ENCODE measurements at places on chromosomes 6 and 20.

DNA sequence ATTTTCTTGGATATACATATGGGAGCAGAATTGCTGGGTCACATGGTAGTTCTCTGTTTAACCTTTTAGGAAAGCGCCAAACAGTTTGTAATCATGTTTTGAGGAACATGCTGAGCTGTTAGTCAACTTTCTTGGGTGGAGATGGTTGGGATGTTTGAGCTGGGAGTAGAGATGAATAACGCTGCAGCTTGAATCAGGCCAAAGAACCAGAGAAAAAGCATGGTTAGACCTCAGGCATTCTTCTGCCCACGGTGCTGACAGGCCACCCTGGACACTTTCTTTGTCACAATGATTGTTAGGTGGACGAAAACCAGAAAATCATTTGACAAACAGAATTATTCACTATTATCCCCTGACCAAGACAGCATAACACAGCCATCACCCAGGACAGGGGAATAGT, 66.8 kb downstream of the PRDM1 start:
- no peak for DNase-seq

- no peak for DNase-seq
These were observed 45.9 kb upstream of the PXDC1 start for GRCh38 chr6:3797231-3798054.

DNA sequence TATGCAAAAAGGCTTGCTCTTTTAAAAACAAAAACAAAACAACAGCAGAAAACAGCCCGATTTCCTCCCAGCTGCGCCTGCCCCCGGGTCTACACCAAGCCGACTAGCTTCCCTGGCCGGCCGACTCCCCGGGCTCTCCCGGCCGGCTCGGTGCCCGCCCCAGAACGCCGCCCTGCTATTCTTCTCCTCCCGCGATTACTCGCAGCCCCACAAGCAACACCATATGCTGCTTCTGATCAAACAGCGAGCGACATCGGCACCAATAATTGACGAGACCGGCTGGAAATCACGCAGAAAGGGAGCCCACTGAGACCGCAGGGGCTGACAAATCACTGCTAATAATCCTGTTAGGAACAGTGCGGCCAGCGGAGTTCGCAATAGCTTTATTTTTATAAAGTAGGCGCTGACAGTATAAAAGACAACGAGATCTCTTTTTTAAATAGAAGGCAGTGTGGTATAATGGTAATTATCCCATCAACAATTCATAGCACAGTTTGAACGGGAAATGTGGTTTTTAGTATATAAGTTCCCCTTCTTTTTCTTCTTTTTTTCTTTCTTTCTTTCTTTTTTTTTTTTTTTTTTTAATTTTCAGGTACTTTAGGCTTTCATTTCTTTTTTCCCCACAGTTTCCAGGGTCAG, 3.3 kb downstream of the SIM1 start:
- DNase-seq = no peak

DNA sequence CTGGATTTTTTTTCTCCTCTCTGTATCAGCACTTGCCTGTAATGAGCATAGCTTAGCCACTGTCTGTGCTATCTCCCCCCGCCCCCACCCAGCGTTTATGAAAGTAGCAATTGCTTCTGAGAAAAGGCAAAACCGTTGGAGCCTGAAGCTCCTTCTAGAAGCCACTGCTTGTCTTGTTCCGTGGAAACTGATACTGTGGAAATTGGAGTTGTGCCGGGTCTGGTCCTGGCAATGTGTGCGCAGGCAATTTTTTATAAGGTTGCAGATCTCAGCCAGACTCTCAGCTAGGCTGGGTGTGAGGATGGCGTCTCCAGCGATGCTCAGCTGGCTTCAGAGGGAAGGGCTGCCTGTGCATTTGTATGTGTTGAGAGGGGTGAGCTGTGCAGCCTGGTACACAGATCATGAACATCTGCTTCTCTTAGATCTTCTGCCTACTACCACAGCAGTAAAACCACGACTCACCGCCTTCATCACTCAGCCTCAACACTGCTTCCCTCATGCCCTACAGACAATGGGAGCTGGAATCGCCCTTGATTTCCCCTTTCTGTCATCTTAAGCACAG, 72.4 kb upstream of the GTSF1L start:
- DNase-seq = no peak

DNA sequence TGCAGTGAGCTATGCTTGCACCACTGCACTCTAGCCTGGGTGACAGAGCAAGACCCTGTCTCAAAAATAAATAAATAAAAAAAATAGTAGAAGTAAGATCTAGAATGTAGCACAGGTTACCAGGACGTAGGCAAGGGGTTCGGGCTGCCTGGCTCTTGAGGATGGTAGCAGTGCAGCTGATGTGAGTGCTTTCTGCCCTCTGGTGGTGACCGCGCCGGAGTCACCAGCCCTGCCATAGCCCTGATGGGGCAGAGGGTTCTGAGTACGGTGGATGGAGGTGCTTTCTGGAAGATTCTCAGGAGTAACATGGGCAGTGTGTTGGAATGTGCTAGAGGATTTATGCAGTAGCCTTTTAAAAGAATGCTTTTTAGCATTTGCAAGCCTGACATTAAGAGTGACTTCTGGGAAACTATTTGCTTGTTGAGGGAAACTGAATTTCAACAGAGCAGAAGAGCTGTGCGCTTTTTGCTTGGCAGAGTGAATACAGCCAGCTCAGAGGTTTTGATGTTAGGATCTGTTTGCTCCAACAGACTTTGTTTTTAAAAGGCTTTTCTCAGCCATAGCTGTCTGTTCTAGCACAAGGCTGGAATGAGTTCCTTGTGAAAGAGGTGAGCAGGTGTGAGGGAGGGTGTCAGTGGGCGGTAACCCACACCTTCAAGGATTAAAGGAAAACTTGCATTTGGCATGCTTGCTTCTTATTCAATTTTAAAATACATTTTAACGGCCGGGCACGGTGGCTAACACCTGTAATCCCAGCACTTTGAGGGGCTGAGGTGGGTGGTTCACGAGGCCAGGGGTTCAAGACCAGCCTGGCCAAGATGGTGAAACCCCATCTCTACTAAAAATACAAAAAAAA, 65.9 kb downstream of the PTPN1 start:
- DNase-seq = no peak

DNA sequence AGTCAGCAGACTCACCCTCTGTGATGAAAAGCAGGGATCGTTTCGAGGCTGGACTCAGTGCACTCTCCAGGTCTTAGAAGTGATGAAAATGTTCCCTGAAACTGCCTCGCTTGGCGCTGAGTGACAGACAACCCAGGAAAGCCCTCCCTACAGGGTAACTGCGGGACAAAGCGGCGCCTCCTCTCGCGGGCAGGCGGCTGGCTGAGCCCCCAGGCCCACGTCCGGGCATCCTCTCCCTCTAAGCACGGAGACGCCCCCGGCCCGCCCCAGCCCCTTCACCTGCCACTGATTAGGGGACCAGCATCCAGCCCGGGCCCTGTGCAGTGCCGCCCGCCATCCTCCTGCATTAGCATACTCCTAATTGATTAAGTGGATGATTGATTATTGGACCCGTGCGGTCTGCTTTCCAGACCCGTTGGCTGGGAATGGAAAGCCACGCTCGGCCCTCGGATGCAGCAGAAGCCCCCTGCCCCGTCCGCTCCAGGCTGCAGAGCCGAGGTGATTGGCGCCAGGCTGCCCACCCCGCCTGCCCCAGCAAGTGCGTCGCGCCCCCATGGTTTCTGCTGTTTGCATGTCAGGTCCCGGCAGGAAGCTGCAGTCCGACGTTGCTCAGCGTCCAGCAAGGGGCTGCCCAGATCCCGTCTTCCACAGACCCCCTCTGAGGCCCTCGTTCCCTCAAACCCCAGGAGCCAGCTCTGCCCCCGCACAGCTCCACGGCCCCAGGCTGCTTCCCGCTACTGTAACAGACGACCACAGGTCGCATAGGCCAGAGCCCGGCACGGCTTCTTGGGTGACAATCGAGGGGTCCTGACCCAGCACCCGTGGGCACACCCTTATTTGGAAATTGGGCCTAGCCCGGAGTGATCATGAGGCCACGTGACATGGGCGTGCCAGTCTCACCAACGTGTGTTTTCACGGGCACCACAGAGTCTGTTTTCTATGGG, 131.6 kb downstream of the DLL1 start:
- no peak for DNase-seq

GRCh38 chr6:137471986-137472385, 22.2 kb downstream of the OLIG3 start:
- DNase-seq = no peak

DNA sequence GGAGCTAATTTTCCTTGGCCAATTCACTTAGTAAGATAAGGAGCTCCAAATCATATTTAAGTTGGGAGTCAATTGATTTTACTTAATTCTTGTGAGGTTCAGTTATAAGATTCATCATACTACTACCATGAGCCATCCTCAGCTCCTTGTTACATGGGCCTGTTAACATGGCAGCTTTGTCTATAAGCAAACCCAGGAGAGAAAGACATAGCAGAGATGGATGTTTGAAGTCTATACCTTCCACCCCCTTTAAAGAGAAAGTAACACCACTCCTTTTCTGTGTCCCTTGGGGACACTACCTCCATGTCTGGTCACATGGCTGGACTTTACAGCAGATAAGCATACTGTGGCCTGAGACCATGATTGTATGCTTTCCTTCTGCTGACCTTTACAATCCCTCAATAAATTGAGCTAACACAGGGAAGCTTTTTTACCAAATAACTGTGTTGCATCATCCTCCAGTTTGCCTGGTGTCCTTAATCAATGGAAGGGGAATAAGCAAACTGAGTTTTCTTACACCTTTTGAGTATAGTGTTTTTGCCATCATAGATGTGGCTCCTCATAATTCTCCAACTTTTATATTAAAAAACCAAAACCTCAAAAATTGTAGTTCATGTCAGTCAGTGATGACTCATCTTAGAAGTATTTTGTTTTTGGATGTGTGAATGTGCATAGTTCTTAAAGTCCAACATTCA, 9.8 kb upstream of the ZNFX1 start:
- DNase-seq = no peak

- no peak for DNase-seq
These were observed 95.0 kb downstream of the AK9 start for GRCh38 chr6:109595998-109596397.

DNA sequence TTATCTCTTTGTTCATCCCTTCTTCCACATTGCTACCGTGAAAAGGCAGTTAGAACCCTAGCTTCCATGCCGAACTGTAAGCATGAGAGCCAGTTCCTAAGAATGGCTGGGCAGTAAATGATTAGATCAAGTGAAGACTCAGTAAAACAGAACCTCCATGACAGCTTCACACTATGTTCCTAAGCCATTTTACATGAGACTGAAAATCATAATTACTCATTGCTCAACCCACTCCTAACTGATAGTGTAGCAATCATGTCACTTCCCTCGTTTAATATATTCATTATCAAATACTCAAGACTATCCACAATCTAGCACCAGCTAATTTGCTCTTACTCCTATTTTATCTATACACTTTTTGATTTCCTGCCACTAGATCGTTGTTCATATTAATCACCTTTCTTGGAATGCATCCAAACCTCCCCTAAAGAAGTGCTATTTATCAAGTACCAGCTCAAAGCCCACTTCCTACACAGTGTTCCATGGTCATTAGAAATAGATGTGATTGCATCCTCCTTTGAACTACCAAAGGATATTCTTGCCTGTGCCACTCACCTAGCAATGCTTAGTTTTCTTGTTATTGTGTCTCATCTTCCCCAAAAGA, 6.0 kb downstream of the TMEM30A start:
- no peak for DNase-seq

- no peak for DNase-seq
These were observed 83.3 kb upstream of the AKIRIN2 start for GRCh38 chr6:87785229-87785862.

- no peak for DNase-seq
These were observed 30.1 kb downstream of the RAMACL start for GRCh38 chr6:166556336-166556735.

DNA sequence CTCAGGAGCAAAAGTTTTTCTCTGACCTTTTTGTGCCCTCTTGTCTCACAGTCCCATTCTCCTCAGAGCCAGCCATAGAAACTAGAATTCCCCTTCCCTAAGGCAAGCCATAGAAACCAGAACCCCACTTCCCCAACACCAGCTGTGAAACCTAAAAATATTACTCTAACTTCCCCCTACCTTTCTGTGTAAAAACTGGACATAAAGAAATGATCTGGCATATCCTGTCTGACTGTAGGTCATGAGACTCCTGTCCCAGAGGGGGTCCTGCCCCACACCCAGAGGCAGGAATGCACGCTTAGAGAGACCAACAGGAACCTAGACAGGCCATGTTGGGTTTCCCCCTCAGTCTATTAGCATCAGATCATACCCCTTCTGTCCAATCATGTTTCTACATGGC, 140.6 kb upstream of the SLC22A16 start:
- DNase-seq = no peak

DNA sequence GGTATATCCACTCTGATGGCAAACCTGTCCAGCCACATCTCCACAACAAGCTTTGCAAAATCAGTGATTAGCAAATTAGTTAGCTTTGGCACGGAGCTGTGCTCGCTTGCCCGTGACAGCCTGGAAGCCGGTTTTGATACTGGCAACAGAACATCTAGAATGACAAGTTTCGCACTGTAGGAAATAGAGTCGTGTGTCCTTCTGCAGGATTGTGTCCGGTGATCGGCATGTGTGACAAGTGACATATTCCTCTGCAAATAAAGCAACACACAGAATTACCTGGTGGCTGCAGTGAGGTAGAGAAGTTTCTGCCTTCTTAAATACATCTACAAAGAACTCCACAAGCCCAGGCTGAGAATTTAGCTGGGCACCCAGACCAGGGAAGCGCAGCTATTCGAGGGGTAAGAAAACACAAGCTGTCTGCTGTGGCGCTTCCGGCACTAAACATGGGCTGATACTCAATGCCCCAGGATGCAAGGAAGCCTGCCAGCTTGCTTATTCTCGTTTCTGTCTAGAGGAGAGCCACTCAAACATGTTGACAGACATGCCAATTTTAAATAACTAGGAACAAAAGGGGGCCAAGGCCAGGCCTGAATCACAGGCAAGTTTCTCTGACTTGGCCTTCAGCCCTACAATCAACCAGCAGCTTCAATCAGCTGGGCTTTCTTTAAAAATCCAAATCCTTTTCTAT, 22.2 kb downstream of the EIF2S2 start:
- no peak for DNase-seq

DNA sequence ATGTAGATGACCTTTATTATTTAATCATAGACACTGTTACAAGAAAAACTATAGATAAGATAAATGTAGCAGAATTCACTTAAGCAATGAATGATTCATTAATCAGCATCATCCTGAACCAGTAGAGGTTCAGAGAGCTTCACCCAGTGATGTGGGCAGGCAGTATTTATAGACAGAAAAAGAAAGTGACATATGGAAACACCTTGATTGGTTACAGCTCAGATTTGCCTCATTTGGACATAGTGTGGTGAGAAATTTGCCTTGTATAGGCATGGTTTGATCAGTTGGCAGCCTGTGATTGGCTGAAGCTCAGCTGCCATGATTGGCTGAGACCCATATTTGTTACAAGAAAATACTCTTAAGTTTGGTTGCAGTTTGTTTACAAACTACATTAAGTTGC, 4.6 kb downstream of the C6orf58 start:
- DNase-seq = no peak

Data from cardiac septum (tissue), 1 donor.